ENCODE measurements at places on chromosomes 13 and 19.
A peak's percentile ranks its signal among the peaks of the same experiment; 100 is the strongest.

DNA sequence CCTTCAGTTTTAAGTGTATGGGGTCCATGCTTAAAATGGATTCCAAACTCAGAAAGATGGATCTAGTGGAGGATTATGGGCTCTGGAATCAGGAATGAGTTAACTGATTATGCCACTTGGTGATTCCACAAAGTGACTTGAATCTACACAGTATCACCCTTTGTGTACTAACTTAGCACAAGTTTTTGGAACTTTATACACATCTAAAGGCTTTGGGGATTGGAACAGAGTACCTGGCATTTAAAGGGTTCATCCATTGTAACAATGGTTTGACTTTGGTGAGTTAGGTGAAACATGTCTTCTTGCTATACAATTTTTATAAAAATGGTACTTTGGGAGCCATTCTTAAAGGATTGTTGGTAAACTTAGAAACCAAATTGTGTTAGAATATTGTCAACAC, 1.1 kb downstream of the RPL21 start:
- no peak for DNase-seq

GRCh38 chr13:40095695-40096356, 440.4 kb downstream of the COG6 start:
- DNase-seq = no peak

DNA sequence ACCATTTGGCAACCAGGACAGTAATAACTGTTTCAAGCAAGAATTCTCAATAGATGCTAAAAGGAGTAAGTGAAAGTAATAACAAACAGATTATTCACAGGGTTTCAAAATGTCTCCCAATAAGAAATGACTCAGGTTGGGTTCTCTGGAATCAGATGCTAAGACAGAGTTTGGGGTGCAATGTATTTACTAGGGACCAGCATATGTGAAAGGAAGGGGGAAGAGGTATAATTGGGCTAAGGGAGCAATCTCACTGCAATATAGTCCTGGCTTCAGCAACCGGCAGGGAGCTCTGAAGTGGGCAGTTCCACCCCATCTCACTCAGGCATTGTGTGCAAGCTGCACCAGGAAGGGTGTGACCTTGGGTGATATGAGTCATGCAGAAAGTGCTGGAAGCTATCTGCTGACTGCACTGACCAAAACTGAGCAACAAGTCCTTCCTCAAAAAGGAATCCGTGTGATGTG, 23.4 kb downstream of the ZDHHC20 start:
- DNase-seq = no peak

GRCh38 chr13:21008026-21008425, 53.4 kb downstream of the LATS2 start:
- no peak for DNase-seq

GRCh38 chr19:41734585-41734984, 20.7 kb upstream of the CEACAM6 start:
- peak; percentile 87 for DNase-seq

DNA sequence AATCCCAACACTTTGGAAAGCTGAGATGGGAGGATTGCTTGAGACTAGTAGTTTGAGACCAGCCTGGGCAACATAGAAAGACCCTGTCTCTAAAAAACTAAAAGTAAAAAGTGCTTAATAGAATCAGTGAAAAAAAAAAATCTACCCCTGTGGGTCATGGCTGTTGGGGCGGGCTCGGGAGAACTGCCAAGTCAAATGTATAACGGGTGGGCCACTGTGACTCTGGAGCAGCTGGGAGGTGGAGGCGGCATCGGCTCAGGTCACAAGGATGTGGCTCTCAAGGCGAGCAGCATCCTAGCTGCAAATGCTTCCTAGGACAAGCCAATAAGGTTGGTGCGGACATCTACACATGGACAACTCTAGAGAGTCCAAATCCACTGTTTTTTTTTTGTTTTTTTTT, 30.9 kb downstream of the C19orf47 start:
- DNase-seq = no peak

DNA sequence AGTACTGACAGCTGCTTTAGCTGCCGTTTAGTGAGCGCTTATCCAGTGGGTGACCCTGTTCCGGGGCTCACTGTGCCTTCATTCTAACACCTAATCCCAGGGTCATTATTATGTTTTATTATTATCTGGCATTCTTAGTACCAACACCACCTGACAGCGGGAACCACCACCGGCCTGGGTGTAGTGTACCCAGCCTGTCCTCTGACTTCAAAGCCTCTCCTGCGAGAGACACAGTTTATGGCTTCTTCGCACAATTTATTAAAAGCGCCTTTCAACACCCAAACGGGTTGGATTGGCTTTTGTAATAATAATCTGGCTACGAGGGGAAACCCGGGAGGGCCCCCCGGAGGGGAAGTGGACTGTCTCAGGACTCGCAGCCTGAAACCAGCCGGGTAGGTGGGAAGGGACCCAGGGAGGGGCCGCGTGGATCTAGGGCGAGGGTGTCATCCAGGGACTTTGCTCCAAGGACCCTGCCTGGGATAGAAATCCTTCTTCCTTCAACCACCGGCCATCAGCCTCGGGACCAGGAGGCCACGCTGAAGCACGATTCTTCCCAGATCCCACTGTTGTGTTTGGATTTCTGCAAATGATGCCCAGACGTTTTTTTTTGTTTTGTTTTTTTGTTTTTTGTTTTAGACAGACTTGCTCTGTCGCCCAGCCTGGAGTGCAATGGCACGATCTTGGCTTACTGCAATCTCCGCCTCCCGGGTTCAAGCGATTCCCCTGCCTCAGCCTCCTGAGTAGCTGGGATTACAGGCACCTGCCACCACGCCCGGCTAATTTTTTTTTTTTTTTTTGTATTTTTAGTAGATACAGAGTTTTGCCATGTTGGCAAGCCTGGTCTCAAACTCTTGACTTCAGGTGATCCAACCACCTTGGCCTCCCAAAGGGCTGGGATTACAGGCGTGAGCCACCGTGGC, 1.6 kb upstream of the ZBTB7A start:
- peak; percentile 26 for DNase-seq

DNA sequence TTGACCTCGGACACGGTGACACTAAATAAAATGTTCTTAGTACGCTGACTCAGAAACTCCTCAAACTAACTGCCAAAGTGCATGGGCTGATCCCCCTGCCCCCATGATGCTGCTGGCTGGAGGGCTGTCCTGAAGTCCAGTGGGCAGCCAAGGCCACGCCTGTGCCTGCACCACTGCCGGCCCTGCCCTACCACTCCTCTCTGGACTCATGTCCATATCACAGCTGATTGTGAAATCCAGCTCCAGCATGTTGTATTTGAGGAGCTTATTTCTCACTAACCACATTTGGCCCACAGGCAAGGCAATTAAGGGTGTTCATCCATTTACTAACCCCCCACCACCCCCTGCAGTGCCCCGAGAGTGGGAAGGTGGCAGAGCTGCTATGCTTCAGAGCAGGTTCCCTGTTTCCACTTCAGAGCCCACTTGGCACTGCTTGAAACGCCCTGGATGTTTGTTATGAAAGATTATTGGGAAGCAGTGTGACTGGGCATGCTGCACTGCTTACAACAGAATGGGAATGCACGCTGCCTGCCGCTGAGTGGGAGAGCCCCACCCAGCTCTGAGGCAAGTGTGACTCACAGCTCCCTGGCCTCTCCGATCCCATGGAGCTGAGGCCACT, 114.0 kb downstream of the UQCRFS1 start:
- DNase-seq = peak; percentile 82

All from upper lobe of left lung (tissue), 6 donors.